ENCODE measurements at places on chromosomes 3 and 15.

GRCh38 chr3:2099779-2100191, 1.1 kb downstream of the CNTN4 start:
- no peak for DNase-seq

DNA sequence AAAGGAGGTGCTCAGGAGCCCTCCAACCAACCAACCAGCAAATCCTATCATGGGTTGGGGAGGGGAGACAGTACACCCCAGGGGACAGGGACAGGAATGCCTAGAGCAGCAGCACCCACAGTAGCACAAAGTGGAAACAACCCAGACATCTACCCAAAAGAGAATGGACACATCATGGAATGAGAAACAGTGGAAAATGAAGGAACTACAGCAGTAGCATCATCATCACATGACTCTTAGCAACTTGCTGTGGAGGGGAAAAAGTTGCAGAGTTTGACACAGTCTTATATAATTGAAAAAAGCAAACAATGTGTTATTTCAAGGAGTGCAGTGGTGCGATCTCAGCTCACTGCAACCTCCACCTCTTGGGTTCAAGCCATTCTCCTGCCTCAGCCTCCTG, 11.0 kb downstream of the C3orf22 start:
- DNase-seq = no peak

DNA sequence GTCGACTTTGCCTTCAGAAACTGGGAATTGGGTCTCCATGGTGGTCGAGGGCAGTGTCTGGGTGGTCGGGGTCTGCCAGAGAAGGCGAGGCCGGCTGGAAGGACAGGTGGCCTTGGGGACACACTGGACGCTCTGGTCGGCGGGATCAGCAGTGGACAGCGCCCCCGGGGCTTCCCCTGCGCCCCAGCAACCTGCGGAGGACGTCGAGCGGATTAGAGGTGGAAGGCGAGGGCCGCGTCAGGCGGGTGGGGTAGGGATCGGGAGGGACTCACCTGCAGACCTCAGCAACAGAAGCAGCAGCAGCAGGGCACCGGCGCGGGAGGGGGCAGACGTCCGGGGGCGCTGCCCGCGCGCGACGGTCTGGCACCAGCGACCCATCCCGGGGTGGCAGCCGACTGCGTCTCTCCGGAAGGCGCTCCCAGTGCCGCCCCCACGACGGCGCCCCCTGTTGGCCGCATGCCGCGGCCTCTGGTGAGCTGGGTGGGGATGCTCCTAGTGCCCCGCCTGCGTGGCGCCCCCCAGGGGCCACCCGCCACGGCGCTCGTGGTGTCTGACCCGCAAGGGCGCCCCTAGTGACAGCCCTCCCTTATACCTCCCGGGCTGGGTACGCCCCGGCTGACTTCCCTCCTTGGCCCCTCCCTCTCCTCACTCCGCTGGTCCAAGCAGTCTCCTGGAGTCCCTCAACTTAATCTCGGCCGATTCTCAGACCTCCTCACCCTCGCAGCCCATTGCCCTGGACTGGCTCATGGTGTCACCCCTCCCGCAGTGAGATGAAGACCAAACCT, at the start of gene PRSS50:
PRSS50 (minus strand) TSS at position 423 of the 785 bp plus-strand sequence; CDS start at position 378, 45 bp downstream.
- DNase-seq = no peak

GRCh38 chr3:168876346-168877035, 780.8 kb upstream of the GOLIM4 start:
- DNase-seq = no peak

DNA sequence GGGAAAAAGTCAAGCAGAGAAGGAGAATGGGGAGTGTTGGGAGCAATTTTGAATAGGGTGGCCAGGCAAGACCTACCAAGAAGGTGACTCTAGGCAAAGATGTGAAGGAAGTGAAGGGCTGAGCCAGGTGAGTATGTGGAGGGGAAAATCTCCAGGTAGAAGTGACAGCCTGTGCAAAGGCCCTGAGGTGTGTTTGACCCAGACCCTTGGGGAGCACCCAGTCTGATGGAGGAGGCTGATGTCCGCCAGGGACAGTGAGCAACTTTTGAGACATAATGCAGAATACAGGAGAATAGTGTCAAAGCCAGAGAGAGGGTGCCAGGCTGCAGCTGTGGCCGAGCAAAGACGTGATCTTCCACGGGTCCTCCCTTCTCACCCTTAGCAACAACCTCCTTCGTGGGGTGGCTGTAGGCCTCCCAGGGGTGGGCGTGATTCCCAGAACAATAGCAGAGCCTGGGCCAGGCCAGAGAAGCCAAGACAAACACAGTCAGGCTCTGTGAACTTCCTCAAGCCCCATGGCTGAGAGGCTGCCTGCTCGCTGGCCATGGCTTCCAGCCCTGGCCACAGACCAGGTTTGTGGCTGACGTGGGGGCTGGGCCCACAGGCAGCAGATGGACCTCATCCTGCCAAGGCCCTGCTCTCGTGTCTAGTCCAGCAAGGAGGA, 58.1 kb downstream of the SLC6A6 start:
- DNase-seq = no peak

- DNase-seq = no peak
Measured at GRCh38 chr3:46565607-46566039, 479 bp downstream of the LRRC2 start.

DNA sequence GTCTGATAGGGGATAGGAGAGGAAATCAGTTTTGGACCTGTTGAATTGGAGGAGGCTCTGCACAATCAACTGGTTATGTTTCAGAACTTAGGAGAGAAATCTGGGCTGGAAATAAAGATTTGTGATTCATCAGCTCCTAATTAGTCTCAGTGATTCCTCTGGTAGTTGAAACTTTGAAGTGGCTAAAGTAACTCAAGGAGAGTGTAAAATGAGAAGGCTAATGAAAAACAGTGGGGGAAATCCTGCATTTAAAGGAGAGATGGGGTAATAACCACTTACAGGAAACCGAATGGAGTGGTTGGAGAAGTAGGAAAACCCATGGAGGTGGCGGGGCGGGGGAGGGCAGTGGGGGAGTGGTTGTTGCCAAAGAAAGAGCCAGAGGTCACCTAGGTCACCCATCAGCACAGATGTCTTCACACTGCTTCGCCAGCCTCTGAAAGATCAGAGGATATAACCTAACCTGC, 32.6 kb downstream of the MAP2K5 start:
- no peak for DNase-seq

- no peak for DNase-seq
Measured at GRCh38 chr3:196517919-196518318, 2.8 kb upstream of the SMCO1 start.

DNA sequence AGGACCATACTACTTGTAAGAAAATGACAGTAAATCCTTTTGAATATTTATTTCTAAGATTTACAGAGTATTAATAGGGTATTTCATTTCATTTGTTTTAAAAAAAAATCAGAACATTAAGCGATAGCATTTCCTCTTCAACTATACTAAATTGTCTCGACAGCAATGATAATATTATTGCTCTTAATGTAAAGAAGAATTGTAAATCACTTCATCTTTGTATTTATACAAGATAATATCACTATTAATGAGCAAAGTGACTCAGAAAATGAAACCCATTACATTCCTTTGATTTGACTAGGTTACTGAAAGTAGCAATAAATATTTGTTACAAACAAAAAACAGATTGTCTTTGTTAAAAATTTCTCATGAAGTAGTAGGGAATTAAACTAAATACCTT, 131.1 kb upstream of the CNTN4 start:
- no peak for DNase-seq

DNA sequence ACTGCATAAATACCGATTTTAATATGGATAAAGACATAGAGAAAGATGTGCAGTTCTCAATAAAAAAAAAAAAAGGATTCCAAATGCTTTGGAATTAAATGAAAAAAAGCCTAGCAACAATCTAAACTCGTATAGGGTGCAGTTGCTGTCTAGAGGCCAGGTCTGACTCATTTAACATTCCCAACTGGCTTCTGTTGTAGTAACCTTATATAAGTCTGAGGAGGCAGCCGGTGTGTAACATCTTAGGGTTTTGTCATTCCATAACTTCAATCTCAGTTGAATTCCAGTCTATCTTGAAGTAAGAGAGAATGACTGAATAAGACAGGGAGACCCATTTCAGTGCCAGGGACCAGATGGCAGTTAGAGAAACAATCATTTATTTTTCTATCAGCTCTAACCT, 6.5 kb downstream of the PDCD10 start:
- DNase-seq = no peak

DNA sequence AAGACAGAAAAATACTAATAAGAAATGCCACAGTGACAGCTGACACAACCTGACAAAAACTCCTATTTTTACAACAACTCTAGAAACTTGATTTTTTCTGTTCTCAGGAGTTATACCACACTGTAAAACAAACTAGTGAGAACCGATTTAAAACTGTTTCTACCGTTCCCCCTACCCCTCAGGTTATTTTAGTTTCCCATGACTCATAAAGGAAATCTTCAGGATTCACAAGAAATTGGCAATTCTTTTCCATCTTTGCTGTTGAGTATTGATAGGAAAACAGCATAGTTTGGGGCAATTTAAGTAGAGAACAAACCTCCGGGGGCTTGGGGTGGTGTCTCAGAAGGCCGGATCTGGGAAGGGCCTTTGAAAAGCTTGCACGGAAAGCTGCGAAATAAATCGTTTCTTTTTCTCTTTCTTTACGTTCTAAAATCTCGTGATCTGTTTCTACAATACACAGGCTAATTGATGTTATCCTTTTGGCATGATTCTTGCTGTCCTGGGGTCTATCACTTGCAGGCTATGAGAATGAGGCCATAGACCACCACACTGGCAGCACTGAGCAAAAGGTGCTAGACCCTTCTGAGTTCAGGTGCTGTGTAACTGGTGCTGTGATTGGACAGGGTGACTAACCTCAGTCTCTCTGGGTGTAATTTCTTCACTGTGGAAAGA, 89.3 kb downstream of the LPP start:
- DNase-seq = no peak

- DNase-seq = no peak
Measured at GRCh38 chr15:97652041-97652440, 308.5 kb upstream of the ARRDC4 start.

DNA sequence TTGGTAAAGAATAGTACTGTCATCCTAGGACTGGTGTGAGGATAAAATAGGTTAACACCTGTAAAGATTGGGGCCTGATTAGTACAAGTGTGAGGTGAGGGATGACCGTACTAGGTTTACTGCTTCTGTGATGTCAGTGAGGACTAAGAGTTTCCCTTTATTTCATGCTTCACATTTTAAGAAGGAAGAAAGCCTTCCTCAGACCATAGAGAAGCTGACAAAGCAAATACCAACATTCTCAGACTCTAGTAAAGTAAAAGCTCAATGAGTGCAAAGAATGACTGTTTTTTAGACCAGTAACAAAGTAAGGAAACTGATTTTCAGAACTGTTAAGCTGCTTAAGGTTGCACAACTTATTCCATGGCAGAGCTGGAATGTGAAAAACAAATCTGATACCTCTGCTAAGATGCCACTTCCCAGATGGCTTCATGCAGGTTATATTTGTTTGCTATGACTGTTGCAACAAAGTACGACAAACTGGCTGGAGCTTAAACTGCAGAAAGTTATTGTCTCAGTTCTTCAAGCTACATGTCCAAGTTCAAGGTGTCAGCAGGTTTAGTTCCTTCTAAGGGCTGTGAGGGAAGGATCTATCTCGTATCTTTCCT, 354.9 kb downstream of the RSL24D1 start:
- no peak for DNase-seq

DNA sequence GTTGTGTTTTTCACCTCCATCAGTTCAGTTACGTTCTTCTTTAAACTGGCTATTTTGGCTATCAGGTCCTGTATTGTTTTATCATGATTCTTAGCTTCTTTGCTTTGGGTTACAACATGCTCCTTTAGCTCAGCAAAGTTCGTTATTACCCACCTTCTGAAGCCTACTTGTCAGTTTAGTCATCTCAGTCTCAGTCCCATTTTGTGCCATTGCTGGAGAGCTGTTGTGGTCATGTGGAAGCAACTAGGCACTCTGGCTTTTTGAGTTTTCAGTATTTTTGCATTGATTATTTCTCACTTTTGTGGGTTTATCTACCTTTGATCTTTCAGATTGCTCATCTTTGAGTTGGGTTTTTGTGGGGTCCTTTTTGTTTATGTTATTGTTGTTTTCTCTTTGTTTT, 151.3 kb downstream of the CFAP20DC start:
- no peak for DNase-seq

- DNase-seq = no peak
Measured at GRCh38 chr3:81958972-81959640, 197.7 kb upstream of the GBE1 start.

GRCh38 chr3:114706591-114707232, 412.9 kb downstream of the TIGIT start:
- no peak for DNase-seq

DNA sequence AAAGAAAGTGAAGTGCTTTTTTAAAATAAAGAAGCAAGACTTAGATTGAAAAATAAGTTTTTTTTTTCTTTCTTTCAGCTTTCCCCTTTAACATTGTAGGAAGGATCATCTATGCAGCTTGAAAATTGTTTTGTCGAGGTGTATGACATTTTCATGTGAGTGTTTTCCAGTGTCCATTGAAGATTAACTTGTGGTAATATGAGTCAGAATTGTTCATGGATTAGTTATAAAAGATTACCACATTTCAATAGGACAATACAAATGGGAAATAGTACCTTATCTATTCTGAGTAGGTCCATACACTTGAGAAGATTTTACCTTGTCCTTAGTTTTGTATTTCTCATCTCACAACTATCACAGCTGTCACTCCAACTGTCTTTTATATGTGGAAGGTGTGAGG, 1234.7 kb downstream of the NSUN3 start:
- no peak for DNase-seq

DNA sequence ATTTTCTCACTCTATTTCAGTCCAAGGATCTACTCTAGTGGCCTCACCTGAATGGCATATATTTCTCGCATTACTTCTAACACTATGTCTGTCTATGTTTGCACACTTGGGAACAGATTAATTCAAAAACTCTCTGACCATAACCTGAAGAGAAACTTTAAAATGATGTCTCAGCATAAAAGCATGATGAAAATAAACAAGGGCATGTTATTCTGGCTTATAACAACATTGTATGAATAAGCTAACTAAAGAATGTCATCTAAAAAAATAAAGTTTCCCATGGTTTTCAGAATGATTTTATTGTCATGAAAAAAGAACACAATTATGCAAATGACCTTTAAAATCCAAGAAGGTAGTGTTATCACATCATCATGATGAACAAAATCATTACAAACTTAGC, 85.5 kb upstream of the ROBO2 start:
- DNase-seq = no peak

DNA sequence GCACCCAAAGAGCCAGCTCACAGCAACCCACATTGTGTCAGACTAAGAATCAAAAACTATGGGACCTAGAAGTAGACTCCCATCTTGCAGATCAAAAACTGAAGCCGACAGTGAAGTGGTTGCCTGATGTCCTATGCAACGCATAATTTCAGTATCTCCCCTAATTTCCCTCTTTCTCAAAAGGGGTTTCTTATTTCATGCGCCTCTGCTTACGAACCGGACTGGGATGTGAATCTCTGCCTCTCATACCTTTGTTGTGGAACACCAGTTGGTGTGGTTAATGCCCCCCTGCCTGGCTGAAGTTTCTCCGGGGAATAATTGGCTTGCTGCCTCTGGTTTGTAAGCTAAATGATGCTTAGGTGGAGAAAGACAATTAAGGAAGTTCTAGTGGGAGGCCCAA, 514 bp upstream of the FAM174B start:
- DNase-seq = no peak

- DNase-seq = no peak
Measured at GRCh38 chr3:189563853-189564563, 67.2 kb upstream of the TP63 start.

Measured in NCI-H1436 treated with DMSO at 0.1 percent for 48 hours (cell line).